Stimulated activated CD4-positive, alpha-beta T cell treated with anti-CD3 and anti-CD28 coated beads, Interleukin-1b, Interleukin-23, amount 100 ng/mL, for 24 hours (primary cell): ENCODE measurements at places on chromosomes 7 and 10.

DNA sequence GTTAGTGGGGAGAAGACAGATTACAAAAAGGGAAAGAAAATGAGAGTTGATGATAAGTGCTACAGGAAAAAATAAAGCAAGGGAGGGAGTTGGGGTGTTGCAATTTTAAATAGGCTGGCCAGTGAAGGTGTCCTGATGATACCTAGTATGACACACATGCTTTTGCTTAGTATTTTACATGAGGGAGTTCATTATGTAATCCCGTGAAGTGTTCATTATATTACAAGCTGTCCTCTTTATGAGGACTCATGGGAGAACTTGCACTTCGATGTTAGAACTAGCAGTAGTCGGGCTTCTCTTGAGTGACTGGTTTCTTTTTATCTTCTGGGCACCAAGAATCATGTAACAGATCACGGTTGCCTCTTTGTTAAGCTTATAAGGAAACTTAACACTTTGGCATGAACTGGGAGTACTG, 102.3 kb upstream of the MTPN start:
- DNase-seq, result no peak

DNA sequence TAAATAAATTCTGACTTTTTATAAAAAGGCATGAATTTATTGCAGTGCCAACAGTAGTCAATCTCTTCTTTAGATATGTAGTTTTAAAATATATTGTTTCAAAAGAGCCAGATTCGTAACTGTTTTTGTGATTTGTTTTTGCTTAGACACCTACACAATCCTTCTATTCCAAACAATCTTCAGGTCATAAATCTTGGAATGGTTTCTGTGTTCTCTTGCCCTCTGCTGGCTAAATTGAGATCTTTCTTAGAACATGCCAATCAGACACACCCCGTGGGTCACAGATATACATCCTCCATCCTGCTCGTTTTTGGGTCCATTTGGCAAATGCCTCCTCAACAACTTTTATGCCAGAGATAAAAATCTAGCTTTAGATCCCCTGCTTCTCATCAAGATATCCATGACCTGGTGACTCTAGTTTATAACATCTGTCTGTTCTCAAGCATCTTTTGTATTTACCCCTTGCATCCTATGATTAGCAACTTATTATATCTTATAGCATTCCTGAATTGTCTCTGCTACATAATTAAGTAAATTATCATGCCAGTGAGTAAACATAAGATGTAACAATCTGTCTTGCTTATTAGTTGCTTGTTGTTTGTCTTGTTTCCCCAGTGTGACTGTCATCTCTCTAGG, 35.3 kb upstream of the IFRD1 start:
- DNase-seq, result no peak

DNA sequence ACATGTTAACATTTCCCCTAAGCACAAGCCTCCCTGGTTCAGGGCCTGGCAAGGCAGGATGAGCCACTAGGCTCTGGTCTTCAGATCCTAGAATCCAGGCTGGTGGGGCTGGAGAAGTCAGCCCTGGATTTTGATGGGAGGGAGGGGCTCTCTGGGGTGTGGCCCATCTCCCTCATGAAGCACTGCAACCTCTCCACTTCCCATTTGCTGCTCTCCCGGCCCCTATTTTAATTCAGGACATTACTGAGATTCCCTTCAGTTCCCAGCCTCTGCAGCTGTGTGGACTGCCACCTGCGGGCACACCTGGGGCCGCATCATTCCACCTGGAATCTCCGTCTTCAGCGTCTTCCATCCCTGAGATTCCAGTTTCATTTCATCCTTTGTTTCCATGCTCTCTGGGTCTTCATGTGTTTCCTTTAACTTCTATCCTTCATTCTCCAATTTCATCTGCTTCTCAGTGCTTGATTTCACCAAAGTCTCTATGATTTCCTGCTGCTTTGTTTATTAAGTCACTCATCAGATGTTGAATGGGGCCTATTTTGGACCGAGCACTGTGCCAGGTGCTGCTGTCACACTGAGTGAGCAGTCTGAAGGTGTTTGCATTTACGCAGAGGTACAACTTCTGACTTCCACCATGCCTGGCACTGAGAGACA, 253.6 kb downstream of the WDR37 start:
- DNase-seq, result no peak

DNA sequence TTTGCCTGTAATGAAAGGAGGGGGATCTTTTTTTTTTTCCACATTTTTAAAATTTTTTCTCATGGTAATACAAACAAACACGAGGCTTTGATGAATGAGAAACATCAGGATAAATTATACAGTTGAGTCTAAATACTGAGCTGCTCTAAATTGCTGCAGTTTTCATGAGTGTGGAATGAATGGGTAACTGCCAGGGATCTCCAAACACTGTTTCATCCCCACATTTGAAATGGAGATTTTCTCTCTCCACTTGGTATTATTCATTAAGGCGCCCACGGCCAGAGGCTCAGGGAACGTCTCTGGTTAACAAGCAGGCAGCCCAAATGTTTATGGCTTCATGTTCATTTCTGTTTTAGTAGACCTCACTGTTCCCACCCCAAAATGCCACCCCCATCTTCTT, 717.1 kb downstream of the GRID1 start:
- DNase-seq, result no peak

DNA sequence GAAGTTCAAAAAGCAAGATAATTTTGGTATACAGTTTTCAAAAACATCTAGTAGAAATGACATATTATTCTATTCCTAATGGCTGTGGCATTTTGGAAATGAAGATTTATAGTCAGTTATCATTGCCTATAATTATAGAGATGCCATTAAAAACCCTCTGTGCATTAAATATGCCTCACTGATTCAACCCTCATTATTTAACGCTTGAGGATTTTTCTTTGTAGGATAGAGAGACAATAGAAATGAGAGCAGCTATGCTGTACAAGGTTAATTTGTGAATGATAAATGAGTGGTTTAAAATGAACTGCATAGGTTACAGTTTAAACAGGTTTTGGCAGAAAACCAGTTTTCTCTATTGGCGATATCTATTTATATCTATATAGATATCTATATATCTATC, 32.2 kb upstream of the SEMA3A start:
- DNase-seq, result no peak

DNA sequence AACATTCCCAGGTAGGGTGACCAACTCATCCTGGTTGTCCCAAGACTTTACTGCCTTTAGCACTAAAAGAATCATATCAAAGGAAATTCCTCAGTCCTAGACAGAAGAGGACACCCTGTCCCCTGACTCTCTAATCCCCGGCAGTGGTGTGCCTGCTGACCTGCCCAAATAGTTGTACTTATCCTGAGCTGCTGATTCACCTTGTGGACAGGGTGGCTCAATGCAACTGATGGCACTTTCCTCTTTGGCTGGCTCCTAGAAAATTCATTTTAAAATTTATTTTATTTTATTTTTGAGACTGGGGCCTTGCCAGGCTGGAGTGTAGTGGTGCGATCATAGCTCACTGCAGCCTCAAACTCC, 111.7 kb downstream of the JCAD start:
- no peak for DNase-seq

DNA sequence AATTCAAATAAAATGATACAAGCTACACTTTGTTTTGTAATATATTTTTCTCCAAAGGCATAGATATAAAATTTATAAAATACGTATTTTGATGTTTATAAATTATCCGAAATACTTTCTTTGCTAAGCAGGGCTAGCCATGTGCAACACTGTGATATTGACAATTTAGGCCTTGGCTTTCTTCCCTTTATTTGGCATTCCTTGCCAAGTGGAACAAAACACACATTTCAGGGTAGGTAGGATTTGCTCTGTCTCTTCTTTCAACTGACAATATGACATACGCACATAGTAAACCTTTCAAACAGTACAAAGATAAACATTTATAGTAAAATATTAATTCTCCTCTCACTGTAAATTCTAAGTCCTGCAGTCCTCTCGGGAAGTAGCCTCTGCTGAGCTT, 103.3 kb upstream of the POT1 start:
- no peak for DNase-seq

- no peak for DNase-seq
Measured at GRCh38 chr7:70595755-70596597, 536.0 kb upstream of the GALNT17 start.

DNA sequence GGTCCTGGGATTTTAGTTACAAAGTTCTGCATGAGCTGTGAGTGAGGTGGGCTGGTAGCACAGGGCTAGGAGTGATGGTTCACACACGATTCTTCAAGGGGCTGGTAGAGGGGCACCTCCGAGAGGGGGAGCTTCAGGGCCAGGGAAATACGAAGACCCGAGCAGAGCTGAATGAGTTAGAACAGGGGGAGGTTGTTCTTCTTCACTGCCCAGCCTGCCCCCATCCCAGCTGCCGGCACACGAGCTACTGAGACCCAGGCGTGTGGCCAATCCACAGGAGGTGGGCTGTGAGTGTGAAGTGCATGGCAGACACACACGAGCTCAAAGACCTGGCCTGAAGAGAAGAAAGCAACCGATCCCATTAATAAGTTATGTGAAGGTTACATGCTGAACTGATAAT, 256.2 kb upstream of the ZNF32 start:
- DNase-seq, result no peak

DNA sequence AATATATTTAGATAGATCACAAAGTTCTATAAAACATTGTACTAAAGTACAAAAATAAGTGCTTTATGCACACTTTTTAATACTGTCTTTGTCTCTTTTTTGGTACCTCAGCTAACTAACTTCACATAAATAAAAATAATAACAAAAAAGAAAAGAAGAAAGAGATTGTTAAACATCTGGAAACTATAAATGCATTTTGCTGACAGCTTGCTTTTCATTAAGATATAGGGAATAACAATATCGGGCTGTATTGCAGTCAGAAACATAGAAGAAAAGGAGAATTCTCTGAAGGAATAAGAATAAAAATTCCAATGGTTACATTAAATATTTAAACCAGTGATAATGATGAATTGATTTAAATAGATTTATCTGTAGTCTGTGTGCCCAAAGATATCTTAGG, 59.9 kb downstream of the ASAH2B start:
- DNase-seq, result no peak

DNA sequence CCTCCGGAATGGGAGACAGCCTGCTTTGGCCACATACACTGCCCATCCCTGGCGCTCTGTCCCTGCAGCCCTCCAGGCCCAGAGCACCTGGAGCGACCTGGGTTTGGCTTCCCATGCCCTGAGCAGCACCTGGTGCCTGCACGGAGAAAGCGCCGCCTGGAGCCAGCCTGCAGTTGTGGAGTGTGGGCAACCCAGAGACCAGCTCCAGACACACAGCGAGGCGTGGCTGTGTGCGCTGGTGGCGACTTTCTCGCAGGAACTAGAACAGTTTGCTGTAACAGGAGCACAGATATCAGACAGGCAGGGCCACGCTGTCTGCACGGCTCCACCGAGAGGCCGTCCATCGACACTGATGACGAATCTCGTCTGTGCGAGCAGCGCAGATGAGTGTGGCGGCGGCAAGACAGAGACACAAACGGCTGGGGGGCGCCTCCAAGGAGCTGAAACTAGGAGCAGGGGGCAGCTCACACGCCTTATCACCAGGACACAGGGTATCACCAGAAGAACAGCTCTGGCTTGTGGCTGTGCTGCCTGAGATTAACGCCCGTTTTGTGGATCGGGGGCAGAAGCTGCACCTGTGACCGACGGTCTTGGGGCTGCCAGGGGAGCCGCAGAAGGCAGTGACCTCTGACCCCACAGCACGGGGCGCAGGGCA, 275.3 kb downstream of the DNAJB6 start:
- no peak for DNase-seq

DNA sequence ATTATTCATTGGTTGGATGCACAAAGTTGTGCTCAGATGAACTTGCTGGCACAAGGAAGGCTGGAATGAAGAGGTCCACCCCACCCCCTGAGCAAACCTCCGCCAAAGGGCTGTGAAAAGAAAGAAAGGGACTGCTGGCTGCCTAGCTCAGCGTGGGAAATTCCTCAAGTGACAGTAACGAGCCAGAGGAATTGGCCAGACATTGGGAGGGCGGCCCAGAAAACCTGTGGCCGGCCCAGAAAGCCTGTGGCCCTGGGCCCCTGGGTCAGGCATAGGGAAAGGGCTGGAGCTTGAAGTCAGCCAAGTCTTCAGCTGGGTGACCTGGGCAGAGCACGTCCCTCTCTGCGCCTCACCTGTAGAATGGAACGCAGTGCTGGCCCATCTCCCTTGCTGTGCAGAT, 30.6 kb upstream of the CTBP2 start:
- no peak for DNase-seq

DNA sequence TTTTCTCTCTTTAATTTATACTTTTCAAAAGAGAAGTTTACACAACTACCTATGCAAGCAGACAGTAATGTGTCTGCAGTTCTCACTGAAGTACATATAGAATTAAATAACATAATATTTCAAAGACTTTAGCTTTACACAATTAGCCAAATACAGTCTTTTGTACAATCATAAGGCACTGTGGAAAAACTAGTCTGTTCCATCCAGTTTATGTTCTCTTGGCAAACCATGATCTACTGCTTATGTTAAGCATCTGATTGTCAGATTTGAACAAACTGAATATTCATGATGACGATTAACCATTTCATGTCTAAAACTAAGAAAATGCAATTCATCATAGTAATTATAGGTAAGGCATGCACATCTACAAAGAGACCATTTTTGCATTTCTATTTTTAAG, 842 bp downstream of the SEMA3A start:
- DNase-seq, result no peak

GRCh38 chr10:115063701-115064658, 29.2 kb upstream of the ATRNL1 start:
- DNase-seq, result no peak

GRCh38 chr7:29289156-29290021, 94.8 kb downstream of the CHN2 start:
- DNase-seq, result no peak

DNA sequence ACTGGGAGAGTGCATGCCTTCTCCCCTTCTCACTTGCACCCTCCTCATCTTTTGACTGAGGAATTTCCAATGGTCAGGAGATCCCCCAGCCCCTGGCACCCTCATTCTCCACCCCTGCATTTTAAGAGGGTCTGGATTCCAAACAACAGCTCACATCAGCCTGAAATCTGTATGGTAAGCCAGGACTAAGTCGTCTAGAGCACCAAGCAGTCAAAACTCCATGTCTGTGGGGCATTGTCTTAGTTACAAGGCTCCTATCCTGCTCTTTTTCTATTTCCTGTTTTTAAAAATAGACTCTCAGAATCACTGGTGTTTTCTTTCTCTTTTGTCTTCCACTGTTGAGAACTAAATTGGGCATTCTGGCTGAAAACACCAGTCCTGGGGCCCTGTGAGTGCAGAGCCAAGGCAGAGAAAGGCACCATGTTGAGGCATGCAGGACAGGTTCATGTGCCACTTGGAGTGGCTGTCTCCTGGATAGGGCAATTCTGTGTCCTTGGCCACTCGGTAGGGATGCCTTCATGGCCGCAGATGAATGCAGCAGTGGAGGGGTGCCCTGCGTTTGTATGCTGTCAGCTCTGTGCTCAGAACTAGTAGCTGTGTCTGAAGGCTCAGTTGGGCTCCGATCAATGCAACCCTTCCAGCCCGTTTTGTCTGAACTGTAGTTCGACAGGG, 216.6 kb upstream of the YAE1 start:
- no peak for DNase-seq

GRCh38 chr10:3714967-3715366, 70.0 kb downstream of the KLF6 start:
- DNase-seq, result no peak

DNA sequence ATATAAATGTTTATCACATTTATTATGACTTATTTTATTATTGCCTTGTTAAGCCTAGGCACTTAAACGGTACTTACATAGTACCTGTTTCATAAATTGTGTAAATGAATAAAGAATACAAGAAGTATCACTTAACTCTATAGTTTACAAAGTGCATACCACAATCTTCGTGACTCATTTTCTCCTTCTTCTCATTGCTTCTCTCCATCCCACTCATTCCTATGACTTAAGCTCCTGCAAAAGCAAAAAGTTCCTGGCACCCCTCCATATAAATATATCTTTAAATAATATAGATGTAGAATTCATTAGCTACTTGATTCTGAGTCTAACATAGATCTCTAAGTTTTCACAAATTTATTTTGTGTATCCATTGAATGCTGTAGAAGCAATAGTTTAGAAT, 1382.0 kb upstream of the CELF2 start:
- DNase-seq, result no peak
